ENCODE measurements at places on chromosomes 4 and X. TPM values are rescaled to one million over a fixed set of nuclear protein-coding genes. Genes with fewer than 3 reads are reported as not detected.

ACOT9 gene
- 42.7 TPM for total RNA-seq

- no peaks in the 10 kb centered on the region for H3K36me3 ChIP-seq
- no peaks in the 10 kb centered on the region for H3K4me1 ChIP-seq
- no peaks in the 10 kb centered on the region for H3K27me3 ChIP-seq
These were observed 97.6 kb downstream of the RAB28 start for GRCh38 chr4:13386405-13387107.

XKRX gene
- 0.63 TPM for total RNA-seq

GRCh38 chr4:11769434-11769833 lies 340.7 kb upstream of the HS3ST1 start:
- H3K27ac ChIP-seq, result no peak overlapping the region
- no peaks in the 10 kb centered on the region for H3K4me1 ChIP-seq
- H3K4me3 ChIP-seq, result no peak overlapping the region
- no peaks in the 10 kb centered on the region for H3K27me3 ChIP-seq
- DNase-seq, result no peak
- no peaks in the 10 kb centered on the region for H3K36me3 ChIP-seq

- H3K27ac ChIP-seq, result no peak overlapping the region
- H3K4me1 ChIP-seq, result no peaks in the 10 kb centered on the region
- DNase-seq, result no peak
- H3K4me3 ChIP-seq, result no peak overlapping the region
- no peaks in the 10 kb centered on the region for H3K36me3 ChIP-seq
- peaks cover 4% of the 10 kb centered on the region for H3K27me3 ChIP-seq
These were observed 6.6 kb upstream of the ENOX2 start for GRCh38 chrX:130909469-130910136.

DNA sequence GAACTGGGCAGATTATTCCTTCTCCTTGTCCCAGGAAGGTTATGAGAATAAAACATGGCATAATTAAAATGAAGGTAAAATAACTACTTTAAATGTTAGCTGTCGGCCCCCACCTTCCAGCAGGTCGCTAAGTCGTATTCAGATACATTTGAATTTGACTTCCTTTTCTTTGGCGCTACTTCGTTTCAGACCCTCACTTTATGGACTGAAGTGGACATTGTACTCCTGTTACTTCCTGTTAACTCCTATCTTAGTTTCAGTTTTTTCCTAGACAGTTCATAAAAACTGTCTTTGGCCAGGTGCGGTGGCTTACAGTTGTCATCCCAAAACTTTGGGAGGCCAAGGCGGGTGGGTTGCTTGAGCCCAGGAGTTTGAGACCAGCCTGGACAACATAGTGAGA lies 5.7 kb downstream of the SYAP1 start:
- H3K4me3 ChIP-seq, result no peak overlapping the region
- DNase-seq, result no peak
- no peaks in the 10 kb centered on the region for H3K27me3 ChIP-seq
- no peaks in the 10 kb centered on the region for H3K36me3 ChIP-seq
- H3K4me1 ChIP-seq, result peaks cover 3% of the 10 kb centered on the region

- H3K36me3 ChIP-seq, result no peaks in the 10 kb centered on the region
- H3K4me1 ChIP-seq, result no peaks in the 10 kb centered on the region
- no peaks in the 10 kb centered on the region for H3K27me3 ChIP-seq
These were observed 25.8 kb downstream of the OTUD6A start for GRCh38 chrX:70087857-70088630.

ARAP2 gene
- 33.5 TPM for total RNA-seq

CCDC110 gene
- total RNA-seq, result 4.5 TPM

GRCh38 chr4:108375434-108375833 lies 206.7 kb upstream of the LEF1 start:
- no peak overlapping the region for H3K4me3 ChIP-seq
- H3K36me3 ChIP-seq, result no peaks in the 10 kb centered on the region
- H3K27ac ChIP-seq, result no peak overlapping the region
- H3K27me3 ChIP-seq, result no peaks in the 10 kb centered on the region
- no peaks in the 10 kb centered on the region for H3K4me1 ChIP-seq
- no peak for DNase-seq

COX7B2 gene
- total RNA-seq, result not detected

SUPT20HL1 gene
- not detected for total RNA-seq

- no peak for DNase-seq
- no peaks in the 10 kb centered on the region for H3K36me3 ChIP-seq
- no peak overlapping the region for H3K4me3 ChIP-seq
- H3K27ac ChIP-seq, result no peak overlapping the region
- no peaks in the 10 kb centered on the region for H3K4me1 ChIP-seq
- H3K27me3 ChIP-seq, result no peaks in the 10 kb centered on the region
These were observed 28.7 kb downstream of the DOK7 start for GRCh38 chr4:3491681-3492405.

GRCh38 chr4:1300466-1301455 lies 11.1 kb downstream of the MAEA start:
- no peak for DNase-seq
- no peak overlapping the region for H3K4me3 ChIP-seq
- no peaks in the 10 kb centered on the region for H3K4me1 ChIP-seq
- H3K27ac ChIP-seq, result no peak overlapping the region
- peaks cover 20% of the 10 kb centered on the region for H3K36me3 ChIP-seq

DNA sequence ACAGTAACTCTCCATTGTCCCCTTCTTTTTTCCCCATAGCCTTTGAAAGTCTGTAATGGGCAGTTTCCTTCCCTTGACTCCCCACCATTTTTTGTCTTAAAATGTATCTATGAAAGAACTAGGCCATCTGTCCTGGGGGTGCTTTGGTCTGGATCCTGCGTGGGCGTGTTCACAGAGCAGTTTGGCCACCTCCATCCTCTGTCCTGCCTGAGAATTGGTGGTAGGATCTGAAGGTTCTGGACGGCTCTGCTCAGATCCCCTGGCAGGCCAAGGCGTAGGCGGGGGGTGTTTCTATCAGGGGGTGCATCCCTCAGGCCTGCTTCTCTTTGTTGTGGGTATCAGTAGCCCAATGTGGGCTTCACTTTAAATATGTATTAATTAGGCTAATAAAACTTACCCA lies 107.1 kb downstream of the FAM193A start:
- no peaks in the 10 kb centered on the region for H3K27me3 ChIP-seq
- H3K4me1 ChIP-seq, result no peaks in the 10 kb centered on the region
- no peak overlapping the region for H3K4me3 ChIP-seq
- DNase-seq, result no peak
- no peak overlapping the region for H3K27ac ChIP-seq

- no peak overlapping the region for H3K4me3 ChIP-seq
- H3K27me3 ChIP-seq, result peaks cover 2% of the 10 kb centered on the region
- no peaks in the 10 kb centered on the region for H3K36me3 ChIP-seq
- H3K27ac ChIP-seq, result no peak overlapping the region
These were observed 94.7 kb upstream of the DIPK2B start for GRCh38 chrX:45295259-45295986.

DNA sequence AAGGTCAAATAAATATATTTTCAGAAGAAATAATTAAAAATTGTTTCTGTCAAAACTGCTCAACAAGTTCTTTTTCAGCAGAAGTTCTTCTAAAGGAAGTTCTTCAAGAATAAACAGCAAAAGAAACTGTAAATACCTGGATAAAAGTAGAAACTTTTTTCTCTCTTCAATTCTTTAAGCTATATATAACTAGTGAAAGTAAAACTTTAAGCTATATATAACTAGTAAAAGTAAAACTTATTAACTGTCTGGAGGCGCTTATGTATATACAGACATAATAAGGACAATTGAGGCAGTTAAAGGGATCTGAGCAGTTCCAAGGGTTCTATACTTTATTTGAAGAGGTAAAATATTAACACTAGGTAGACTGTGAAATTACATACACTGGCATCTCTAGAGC lies 126.9 kb downstream of the LRBA start:
- no peaks in the 10 kb centered on the region for H3K27me3 ChIP-seq
- no peak overlapping the region for H3K4me3 ChIP-seq
- DNase-seq, result no peak
- no peaks in the 10 kb centered on the region for H3K4me1 ChIP-seq

GRCh38 chr4:163492951-163493504 lies 1.5 kb upstream of the TMA16 start:
- H3K27ac ChIP-seq, result no peak overlapping the region
- H3K4me3 ChIP-seq, result no peak overlapping the region
- H3K27me3 ChIP-seq, result no peaks in the 10 kb centered on the region
- no peak for DNase-seq
- H3K4me1 ChIP-seq, result no peaks in the 10 kb centered on the region
- no peaks in the 10 kb centered on the region for H3K36me3 ChIP-seq

- no peak overlapping the region for H3K4me3 ChIP-seq
- DNase-seq, result no peak
- no peaks in the 10 kb centered on the region for H3K4me1 ChIP-seq
- no peaks in the 10 kb centered on the region for H3K27me3 ChIP-seq
These were observed 103.7 kb downstream of the CBLL2 start for GRCh38 chrX:22376369-22376768.

Data from kidney (tissue), 22 donors.